ENCODE measurements at places on chromosomes 5 and 9.

GRCh38 chr5:79831381-79832309 lies 142.0 kb downstream of the CMYA5 start:
- DNase-seq, result no peak

- DNase-seq, result no peak
Measured at GRCh38 chr5:148083203-148083602, 19.4 kb downstream of the SPINK5 start.

DNA sequence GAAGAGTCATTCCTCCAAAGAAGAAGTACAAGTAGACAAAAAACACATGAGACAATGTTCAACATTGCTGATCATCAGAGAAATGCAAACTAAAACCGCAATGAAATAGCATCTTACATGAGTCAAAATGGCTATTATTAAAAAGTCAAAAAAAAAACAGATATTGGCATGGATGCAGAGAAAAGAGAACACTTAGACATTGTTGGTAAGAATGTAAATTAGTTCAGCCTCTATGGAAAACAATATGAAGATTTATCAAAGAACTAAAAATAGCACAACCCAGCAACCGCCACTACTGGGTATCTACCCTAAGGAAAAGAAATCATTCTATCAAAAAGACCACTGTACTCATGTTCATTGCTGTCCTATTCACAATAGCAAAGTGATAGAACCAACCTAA lies 157.5 kb downstream of the CHSY3 start:
- DNase-seq, result no peak

GRCh38 chr9:73135394-73135793 lies 16.3 kb upstream of the ANXA1 start:
- no peak for DNase-seq

DNA sequence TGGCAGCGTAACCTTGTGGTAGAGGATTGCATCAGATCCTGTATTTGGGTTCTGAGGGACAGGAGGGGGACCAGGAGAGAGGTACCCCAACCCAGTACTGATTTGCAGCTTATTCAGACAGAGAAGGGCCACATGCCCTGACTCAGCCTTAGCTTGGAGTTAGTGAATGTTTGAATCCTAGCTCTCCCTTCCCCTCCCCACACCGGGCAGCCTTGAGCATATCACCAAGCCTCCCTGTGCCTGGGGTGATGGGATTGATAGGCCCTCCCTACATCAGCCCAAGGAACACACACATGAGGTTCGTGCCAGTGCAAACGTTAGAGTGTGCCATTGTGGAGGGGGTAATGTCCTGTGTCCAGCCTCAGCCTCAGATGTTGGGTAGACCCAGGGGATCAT lies 71.9 kb downstream of the AMBP start:
- DNase-seq, result no peak

- DNase-seq, result no peak
Measured at GRCh38 chr5:64628901-64629300, 61.4 kb upstream of the SHISAL2B start.

DNA sequence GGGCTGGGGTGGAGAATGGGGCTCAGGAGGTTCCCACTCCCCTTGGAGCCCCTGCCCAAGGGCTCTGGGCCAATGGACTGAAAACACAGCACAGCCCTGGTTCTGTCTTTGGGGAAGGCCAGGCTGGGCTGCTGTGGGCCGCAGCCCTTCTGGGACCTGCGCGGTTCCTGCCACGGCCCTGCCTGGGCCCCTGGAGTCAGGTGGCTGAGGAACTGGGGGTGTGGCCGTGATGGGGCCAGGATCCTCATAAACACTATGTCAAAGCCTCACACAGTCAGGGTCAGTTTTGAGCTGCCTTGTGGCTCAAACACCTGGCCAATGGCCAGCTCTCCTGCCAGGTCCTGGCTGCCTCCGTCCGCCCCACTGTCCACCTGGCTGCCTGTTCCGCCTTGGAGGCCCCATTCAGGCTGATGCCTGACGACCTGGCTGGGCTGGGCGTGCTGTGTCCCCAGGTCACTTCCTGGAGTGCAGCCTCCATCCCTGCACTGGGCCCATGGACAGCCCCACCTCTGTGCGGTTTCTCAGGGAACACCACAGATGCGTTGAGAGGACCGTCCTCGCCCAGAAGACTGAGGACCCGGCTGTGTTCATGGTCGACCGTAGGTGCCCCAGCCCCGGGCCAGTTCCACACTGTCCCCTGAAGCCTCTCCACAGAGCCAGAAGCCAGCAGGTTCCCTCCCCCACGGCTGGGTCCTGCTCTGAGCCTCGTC lies 27.5 kb downstream of the PAEP start:
- no peak for DNase-seq

GRCh38 chr5:15421921-15422412 lies 78.0 kb upstream of the FBXL7 start:
- DNase-seq, result no peak

- no peak for DNase-seq
Measured at GRCh38 chr5:10868956-10869355, 107.9 kb upstream of the DAP start.
